ENCODE measurements at places on chromosomes 2 and 18.

DNA sequence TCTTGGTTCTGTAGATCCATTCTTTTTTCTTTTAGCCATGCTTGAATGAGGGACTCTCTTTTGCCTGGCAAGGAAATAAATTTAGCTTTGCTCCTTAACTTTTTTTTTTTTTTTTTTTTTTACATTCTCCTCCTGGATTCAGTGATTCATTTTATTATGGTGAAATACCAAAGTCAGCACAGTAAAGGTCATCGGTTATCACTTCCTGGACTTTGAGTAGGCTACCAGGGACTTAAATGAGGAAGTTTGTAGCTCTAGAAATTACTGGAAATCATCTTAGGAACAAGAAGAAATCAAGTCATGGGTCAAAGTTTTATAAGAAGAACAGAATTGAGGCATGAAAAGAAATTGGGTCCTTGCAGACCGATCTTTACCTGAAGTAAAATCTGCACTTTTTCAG, 75.0 kb downstream of the SOCS6 start:
- DNase-seq, result no peak

- DNase-seq, result peak; percentile 16
These were observed 117.9 kb downstream of the TANC1 start for GRCh38 chr2:159086342-159086741.

DNA sequence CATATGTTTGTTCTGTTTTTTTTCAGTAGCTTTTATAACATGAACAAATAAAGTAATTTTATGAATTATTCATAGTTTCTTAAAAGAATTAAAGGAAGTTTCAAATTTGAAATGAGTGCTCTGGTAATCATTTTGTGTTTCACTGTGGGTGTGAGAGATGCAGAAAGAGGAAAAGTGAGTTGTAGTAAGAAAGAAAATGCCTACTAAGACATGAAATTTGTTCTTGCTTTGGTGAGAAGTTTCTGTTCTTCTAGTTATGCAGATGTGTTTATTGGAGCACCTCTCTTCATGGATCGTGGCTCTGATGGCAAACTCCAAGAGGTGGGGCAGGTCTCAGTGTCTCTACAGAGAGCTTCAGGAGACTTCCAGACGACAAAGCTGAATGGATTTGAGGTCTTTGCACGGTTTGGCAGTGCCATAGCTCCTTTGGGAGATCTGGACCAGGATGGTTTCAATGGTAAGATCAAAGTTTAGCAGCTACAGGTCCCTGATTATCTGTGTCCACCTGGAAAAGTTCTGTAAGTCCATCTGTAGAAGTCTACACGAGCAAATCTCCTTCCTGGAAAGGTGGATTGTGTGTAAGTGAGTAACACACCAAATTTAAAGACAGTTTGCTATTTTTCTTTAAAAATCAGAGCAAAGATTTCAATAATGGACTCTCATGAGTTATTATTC, 51.4 kb downstream of the ITGAV start:
- no peak for DNase-seq

GRCh38 chr2:30948857-30949256, 141.6 kb upstream of the CAPN13 start:
- DNase-seq, result no peak

- no peak for DNase-seq
These were observed 578.7 kb downstream of the ADCYAP1 start for GRCh38 chr18:1483385-1483784.

DNA sequence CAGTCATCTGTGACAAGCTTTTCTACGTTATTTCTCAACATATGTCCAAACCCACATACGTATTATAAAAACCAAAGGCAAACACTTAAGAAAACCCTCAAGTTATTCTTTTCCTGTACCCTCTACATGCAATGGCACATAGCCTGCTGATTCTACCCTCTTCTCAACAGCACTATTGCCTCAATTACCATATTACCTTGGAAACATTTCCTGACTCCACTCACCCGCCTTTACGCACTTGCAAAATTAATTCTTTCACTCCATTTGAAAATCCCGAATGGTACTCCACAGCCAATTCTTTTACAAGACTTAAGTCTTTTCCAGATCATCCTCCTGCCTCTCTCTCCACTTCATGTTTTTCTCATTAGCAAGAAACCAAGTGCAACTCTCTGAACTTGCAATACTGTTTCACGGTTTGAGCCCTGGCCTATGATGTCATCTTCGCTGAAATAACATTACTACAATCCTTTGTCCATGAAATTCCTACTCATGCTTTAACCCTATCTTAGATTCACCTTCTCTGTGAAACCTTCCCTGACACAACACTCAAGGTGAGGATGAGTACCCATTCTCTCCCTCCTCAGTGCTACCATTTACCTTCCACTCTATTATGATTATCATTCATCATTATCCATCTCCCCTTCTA, 29.0 kb downstream of the SESTD1 start:
- DNase-seq, result peak; percentile 93
